Effector memory CD4-positive, alpha-beta T cell (primary cell): ENCODE measurements at places on chromosomes 4 and X.

DNA sequence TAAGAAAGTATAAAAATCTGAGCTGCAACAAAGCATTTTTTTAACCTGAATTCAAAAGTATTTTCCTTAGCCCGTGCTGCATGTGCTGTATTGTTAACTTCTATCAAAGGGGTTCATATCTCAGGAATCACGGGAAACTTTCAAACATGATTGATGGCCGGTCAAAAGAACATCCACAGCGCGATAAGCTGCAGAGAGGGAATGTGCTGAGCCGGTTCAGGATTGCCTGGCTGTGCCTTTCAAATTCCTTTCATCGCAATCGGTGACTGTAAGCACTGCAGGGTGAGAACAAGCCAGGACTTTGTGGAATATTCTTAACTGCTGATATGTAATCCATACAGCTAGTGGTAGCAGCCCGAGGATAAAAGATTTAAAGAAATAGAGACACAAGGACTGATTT lies 210.9 kb upstream of the NOCT start:
- H3K27ac ChIP-seq: no peak overlapping the region
- H3K27me3 ChIP-seq: peaks cover 7% of the 10 kb centered on the region
- no peak overlapping the region for H3K4me3 ChIP-seq
- no peaks in the 10 kb centered on the region for H3K4me1 ChIP-seq

DNA sequence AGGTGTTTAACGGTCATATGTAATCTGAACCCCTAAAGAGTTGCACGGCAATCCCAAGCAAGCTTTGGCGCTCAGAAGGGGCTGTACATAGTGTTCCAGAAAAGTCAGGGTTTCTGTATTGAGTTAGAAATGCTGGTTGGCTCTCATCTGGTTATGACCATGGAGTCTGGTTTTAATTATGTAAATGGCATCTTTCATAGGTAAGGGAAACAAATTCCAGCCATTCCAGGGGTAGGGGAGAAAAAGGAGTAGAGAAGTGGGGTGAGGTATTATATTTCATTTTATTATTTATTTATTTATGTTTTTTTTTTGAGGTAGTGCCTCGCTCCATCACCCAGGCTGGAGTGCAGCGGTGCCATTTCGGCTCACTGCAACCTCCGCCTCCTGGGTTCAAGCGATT lies 15.9 kb downstream of the KLF3 start:
- peaks cover 31% of the 10 kb centered on the region for H3K4me1 ChIP-seq
- no peak overlapping the region for H3K4me3 ChIP-seq
- DNase-seq: no peak
- peaks cover 12% of the 10 kb centered on the region for H3K36me3 ChIP-seq

- H3K27me3 ChIP-seq: no peaks in the 10 kb centered on the region
- no peaks in the 10 kb centered on the region for H3K36me3 ChIP-seq
- no peak for DNase-seq
- H3K4me1 ChIP-seq: no peaks in the 10 kb centered on the region
- no peak overlapping the region for H3K27ac ChIP-seq
- H3K4me3 ChIP-seq: no peak overlapping the region
These were observed 86.9 kb upstream of the ADRA2C start for GRCh38 chr4:3679071-3679825.

DNA sequence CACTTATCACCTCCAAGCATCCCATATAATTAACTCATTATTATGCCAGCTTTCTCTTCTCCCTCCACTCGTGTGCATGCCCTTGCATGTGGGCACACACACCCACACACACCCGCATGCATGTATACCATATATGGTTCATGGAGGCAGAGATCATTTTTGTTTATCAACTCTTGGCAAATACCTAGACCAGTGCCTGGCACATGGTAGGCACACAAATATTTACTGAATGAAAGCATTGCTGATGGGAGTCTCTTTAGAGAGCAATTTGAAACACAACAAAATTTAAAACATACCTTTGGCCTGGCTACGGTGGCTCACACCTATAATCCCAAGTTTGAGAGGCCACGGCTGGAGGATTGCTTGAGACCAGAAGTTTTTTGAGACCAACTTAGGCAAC lies 51.1 kb upstream of the SLC10A4 start:
- no peak overlapping the region for H3K27ac ChIP-seq
- H3K36me3 ChIP-seq: no peaks in the 10 kb centered on the region
- H3K27me3 ChIP-seq: no peaks in the 10 kb centered on the region
- DNase-seq: no peak
- peaks cover 7% of the 10 kb centered on the region for H3K4me1 ChIP-seq
- no peak overlapping the region for H3K4me3 ChIP-seq

DNA sequence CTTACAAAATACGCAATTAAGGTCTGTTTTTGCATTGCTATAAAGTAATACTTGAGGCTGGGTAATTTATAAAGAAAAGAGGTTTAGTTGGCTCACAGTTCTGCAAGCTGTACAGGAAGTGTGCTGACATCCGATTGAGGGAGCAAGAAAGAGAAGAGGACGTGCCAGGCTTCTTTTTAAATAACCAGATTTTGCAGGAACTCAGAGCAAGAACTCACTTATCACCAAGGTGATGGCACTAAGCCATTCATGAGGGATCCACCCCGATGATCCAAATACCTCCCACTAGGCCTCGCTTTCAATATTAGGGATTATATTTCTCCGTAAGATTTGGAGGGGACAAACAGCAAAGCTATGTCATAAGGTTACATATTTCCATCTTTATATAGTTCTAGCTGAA lies 456.7 kb downstream of the GLUD2 start:
- no peaks in the 10 kb centered on the region for H3K36me3 ChIP-seq
- H3K27ac ChIP-seq: no peak overlapping the region
- DNase-seq: no peak
- H3K27me3 ChIP-seq: no peaks in the 10 kb centered on the region
- H3K4me3 ChIP-seq: no peak overlapping the region

- no peaks in the 10 kb centered on the region for H3K36me3 ChIP-seq
- H3K27me3 ChIP-seq: no peaks in the 10 kb centered on the region
- no peaks in the 10 kb centered on the region for H3K4me1 ChIP-seq
- no peak for DNase-seq
- H3K4me3 ChIP-seq: no peak overlapping the region
- no peak overlapping the region for H3K27ac ChIP-seq
These were observed 304.5 kb downstream of the CBLL2 start for GRCh38 chrX:22577181-22577580.
